ENCODE measurements at places on chromosomes 5 and 9.

DNA sequence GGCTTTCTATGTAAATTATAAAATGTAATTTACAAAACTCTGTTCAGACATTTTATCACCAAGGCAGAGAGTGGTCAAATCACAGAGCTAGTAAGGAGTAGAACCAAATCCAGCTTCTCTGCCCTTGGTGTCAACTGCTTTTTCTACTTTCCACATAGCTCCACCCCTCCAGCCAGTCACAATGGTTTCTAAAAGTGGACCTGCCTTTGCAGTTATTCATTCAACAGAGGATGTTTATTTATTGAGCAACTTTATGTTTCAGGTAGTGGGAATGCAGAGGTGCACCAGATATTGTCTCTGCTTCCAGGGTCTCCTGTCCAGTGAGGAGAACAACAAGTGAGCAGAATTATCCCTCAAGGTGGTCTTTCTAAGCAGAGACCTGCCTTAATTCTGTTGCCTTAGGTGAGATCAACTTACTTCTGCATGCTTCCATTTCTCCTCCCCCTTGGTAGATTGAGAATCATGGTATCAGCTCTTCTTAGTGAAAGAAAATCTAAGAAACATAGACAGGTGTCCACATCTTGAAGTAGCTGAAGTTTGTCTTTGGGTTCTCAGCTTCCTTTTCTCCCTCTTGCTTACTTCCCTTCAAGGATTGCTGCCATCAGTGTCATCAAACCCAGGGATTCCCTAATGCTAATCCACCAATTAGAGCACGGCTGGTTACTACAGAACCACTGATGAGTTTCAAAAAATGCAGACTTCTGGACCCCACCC, 17.2 kb upstream of the PDCD1LG2 start:
- no peak for DNase-seq

DNA sequence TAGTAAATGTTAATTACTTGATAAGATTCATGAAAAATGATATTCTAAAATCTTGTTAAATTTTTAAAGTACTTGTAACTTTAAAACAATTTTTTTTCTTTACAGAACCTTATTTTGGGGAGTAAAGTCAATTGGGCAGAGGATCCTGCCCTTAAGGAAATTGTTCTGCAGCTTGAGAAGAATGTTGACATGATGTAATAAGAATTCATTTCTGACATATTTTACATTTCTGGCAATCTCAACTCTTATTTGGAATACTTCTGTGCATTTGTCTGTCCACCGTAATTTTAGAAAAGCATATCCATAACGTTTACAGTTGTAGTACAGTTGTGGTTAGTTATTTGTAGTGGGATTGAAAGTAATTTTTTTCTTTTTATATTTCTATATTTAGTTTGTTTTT, 20.2 kb downstream of the CENPH start:
- DNase-seq: no peak

DNA sequence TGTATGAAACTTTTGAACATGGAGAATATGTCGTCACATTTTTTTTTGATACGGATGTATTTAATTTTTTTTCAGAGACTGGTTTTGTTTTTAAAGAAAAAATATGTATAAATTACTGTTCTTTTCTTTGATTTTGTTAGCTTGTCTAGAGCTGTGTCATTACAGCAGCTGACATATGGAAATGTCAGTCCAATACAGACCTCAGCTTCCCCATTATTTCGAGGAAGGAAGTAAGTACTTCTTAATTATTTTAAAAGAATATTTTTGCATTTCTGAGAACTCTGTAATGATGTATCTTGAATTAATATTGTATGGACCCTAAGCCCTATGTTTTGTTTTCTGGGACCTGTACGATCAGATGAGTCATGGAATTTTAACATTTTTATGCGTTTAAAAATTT, 7.6 kb downstream of the TENT2 start:
- DNase-seq: no peak

- DNase-seq: no peak
Measured at GRCh38 chr9:77764894-77765780, 117.0 kb upstream of the GNA14 start.

- DNase-seq: peak; percentile 54
Measured at GRCh38 chr9:26744191-26744965, 148.2 kb downstream of the CAAP1 start.

DNA sequence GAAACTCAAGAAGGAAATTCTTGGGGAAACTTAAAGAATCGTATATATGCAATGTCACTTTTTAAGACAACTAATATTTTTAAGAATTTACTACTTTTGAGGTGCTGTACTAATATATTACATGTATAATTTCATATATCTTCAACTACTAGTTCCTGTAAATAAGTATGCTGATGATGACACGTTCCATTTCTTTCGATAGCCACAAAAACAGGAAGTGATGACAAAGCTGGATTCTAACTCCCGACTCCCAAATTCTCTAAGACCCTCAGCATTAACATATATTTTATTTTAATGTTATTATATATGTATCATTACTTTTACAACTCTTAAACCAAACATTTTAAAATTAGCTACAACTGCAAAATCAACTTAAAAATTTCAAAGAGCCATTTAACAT, 74.8 kb downstream of the STK32A start:
- no peak for DNase-seq

- DNase-seq: peak; percentile 84
Measured at GRCh38 chr5:14581891-14582796, 552 bp downstream of the OTULINL start.

DNA sequence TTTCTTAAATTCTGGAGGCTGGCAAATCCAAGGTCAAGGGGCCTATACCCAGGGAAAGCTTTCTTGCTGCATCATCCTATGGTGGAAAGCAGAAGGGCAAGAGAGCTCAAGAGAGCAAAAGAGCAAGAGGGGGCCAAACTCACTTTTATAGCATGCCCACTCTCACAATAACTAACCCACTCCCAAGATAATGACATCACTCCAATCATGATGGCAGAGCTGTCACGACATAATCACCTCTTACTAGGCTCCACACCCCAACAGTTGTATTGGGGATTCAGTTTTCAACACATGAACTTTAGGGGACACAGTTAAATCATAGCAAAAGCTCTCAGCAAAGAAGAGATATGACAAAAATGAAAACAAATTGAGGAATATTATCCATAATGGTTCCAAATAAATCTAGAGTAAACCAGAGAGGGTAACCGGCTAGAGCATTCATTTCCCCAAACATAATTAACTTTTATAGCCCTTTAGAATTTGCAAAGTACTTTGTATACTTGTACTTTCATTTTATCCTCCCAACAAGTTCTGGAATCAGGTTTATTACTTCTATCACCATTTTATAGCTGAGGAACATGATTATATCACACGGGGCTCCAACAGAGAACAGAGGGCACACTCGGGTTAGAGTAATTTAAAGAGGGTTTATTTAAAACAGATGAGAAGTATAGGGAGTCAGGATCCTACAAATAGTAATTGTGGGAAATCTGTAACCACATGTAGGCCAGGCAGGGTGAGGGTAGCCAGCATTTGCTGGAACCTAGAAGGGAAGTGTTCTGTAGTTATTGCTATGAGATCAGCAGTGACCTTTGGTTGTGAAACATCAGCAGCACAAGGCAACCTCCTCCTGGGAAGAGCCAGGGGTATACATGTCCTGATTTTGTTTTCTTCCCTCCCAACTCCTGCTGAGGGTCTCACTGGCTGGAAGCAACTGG, 7.2 kb upstream of the TARS1 start:
- DNase-seq: no peak

- DNase-seq: no peak
Measured at GRCh38 chr5:105836268-105836667, 1834.5 kb downstream of the EFNA5 start.

GRCh38 chr5:159777049-159777660, 139.1 kb upstream of the ADRA1B start:
- no peak for DNase-seq

DNA sequence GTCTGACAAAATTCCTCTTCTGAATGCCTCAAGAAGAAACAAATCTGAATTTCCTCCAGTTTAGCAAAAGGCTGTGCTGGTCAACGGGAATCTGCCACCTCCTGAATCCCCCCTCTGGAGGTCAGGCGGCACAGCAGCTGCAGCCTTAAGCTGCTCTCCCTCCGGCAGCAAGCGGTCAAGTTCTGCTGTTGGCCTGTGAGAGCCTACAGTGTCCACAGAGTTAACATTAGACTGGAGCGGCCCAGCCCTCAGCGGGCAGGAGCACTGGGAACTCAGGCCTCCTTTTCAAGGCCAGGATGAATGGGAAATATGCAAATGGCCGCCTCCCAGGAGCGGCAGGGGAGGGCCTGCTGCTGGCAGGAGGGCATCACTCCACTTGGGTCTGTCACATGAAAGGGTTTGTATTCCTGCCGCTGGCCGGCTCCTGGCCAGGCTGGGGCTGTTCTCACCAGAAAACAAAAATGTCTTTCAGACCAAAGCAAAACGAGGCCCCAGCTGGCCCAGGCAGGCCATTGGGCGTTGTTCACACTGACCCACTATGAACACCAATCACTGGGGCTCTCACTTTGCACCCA, 8.2 kb downstream of the ACSL6 start:
- no peak for DNase-seq

DNA sequence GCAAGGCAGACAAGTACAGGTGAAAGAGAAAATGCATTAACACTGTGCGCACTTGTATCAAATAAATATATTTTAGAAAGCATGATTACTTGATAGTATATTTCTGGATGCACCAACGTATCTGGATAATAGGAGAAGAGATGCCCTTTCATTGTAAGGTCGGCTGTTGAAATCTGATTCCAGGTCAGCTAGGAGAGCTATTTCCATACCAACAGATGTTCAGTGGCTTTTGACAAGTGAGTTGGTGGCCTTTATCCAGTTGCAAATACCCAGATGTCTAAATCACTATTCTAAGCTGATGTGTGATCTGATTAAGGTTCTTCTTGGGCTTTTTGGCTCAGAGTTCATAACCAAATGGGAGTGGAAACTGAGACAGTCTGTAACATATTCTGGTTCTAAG, 128.2 kb upstream of the TBCA start:
- DNase-seq: no peak

- no peak for DNase-seq
Measured at GRCh38 chr9:110669433-110669832, 842 bp downstream of the MUSK start.

DNA sequence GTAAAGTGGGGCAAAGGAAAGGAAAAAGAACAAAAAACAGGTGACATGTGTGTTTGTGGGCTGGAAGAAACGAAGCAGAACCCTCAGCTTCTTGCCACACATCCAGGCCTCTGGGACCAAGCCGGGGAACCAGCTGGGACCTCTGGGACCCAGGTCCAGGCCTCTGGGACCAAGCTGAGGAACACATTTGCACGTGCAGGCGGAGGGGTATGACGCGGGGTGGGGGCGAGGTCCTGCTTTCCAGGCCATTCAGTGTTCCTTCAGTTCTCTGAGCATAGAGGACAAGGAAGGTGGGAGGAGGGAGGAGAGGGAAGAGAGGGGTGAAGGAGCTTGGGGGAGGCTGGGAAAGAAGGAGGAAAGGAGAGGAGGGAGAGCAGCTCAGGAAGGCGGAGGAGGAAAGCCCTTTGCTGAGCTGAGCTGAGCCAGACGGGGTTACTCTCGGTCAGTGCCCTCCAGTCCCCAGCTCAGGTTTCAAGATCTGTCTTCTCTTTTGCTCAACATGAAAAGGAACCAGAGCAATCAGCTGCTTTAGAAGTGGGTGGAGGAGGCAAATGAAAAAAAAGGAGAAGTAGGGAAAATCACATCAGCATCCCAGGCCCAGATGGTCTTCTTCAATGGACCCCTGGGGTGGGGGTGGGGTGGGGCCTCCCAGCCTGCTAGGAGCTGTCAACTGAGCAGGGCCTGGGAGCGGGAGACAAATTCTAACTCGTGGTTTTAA, 59.1 kb downstream of the ABCA1 start:
- DNase-seq: no peak

- DNase-seq: no peak
Measured at GRCh38 chr9:101432740-101433139, 2.8 kb downstream of the ALDOB start.

- no peak for DNase-seq
Measured at GRCh38 chr5:154221371-154221896, 30.9 kb downstream of the GALNT10 start.

DNA sequence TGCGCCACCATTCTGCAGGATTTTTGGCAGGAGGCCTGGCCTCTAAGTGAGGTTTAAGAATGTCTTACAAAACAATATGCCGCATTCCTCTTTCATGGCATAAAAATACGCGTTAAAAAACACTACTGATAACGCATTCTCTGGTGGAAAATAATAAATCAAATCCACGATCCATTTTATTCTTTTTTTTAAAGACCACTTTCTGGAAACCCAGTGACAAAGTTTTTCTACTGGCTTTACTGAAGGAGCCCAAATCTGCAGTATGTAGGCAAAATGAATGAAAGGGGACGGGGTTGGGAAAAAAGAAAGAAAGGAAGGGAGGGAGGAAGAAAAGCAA, 2.0 kb downstream of the SV2C start:
- no peak for DNase-seq

DNA sequence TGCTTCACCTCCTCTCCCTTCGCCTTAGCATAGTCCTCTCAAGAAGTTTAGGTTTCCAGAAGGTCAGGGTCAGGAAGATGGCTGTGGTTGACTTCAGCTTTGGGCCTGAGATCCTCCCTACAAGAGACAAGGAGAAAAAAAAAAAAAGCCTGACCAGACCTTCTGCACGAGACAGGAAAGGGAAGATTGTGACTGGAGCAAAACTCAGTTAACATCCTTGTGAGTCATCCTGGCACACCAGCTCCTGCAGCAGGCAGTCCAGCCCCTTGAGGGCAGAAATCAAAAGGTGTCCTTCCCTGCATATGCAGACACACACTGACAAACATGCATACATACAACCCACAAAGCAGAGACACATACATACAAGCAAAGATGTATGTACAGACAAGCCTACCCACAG, 18.0 kb upstream of the ENHO start:
- DNase-seq: no peak

DNA sequence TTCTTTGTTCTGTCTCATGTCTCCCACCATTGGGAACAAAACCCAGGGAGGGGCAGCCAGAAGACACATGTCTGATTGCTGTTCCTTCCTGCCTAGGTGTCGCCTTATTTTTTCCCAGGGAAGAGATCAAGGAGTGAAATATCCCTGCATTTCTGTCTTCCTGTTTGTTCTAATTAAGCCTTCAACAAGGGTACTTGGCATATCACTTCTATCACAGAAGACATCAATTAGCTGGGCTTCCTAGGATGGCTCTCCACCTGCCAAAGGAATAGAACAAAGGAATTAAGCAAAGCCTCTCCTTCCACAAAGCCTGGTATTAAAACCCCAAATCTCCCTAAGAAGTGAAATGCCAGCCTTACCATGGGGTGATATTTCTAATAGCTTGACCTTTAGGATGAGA, 299.5 kb upstream of the CD180 start:
- no peak for DNase-seq

DNA sequence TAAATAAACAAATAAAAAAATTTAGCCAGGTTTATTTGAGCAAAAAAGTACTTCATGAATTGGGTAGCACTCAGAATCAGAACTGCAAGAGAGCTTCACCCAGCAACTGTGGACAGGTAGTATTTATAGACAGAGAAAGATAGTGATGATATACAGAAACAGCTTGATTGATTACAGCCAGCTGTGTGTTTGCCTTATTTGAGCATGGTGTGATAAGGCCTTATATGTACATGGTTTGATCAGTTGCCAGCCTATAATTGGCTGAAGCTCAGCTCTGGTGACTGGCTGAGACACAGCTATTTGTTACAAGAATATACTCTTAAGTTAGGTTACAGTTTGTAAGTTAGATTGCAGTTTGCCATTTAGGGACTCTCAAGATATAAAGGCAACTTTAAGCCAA, 34.3 kb upstream of the ARL15 start:
- no peak for DNase-seq

GRCh38 chr9:18829873-18830272, 203.1 kb downstream of the SAXO1 start:
- DNase-seq: peak; percentile 21
